AG10803 (cell line): ENCODE measurements at places on chromosomes 16 and 17.

DNA sequence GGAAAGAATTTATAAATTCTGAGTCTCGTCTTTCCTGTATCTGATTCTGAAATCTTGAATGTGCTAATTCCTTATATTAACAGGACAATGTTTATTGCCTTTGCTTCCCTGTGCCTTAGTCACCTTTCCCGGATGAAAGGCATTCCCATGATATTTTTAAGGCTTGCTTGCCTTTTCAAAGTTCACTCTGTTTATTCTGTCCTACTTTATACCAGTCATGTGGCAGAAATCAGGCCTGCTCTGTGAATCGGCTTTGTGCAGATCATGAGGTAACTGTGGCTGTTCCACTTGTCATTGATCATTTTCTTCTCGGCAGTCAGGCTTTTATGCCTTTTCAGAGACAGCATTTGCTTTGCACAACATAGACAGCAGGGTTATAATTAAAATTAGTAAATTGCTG, 28.8 kb upstream of the ABCC11 start:
- DNase-seq, result no peak

DNA sequence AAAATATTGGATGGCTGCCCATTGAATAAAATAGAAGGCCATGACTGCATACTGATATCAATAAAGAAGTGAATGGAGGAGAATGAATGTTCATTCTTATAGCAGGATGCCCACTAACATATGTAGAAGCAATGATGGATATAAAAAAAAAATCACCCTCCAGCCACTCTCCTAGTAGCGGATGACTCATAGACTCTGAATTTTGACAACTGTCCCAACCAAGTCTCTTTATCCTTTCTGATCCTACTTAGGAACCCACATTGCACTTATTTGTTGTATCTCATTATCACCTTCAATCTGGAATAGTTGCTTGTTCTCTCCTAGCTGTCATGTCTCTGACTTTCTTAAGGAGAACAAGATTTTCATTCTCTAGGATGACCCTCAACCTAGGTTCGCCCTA, 429.9 kb downstream of the HS3ST3B1 start:
- no peak for DNase-seq

DNA sequence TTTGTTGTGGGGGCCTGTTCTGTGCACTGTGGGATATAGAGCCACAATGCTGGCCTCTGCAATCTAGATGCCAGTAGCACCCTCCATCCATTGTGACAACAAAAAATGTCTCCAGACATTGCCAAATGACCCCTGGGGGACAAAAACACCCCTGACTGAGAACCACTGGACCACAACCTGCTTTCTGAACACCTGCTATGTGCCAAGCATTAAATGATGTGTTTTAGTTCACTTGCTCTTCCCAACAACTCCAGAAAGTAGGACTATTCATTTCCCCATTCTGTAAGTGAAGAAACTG, 367.0 kb upstream of the ERCC4 start:
- no peak for DNase-seq

GRCh38 chr17:28597606-28598383, 1.0 kb downstream of the SPAG5 start:
- no peak for DNase-seq

- peak; percentile 51 for DNase-seq
Observed at GRCh38 chr17:28812748-28813377, 29.7 kb downstream of the FAM222B start.

- DNase-seq, result no peak
Observed at GRCh38 chr17:45225051-45225700, 3.5 kb downstream of the FMNL1 start.

- no peak for DNase-seq
Observed at GRCh38 chr16:64138621-64139020, 983.2 kb downstream of the CDH11 start.

- DNase-seq, result no peak
Observed at GRCh38 chr17:73835605-73836004, 191.4 kb upstream of the SDK2 start.

GRCh38 chr16:50615891-50616290, 65.2 kb downstream of the SNX20 start:
- peak; percentile 68 for DNase-seq

- DNase-seq, result no peak
Observed at GRCh38 chr17:924711-925475, 54.7 kb downstream of the NXN start.

DNA sequence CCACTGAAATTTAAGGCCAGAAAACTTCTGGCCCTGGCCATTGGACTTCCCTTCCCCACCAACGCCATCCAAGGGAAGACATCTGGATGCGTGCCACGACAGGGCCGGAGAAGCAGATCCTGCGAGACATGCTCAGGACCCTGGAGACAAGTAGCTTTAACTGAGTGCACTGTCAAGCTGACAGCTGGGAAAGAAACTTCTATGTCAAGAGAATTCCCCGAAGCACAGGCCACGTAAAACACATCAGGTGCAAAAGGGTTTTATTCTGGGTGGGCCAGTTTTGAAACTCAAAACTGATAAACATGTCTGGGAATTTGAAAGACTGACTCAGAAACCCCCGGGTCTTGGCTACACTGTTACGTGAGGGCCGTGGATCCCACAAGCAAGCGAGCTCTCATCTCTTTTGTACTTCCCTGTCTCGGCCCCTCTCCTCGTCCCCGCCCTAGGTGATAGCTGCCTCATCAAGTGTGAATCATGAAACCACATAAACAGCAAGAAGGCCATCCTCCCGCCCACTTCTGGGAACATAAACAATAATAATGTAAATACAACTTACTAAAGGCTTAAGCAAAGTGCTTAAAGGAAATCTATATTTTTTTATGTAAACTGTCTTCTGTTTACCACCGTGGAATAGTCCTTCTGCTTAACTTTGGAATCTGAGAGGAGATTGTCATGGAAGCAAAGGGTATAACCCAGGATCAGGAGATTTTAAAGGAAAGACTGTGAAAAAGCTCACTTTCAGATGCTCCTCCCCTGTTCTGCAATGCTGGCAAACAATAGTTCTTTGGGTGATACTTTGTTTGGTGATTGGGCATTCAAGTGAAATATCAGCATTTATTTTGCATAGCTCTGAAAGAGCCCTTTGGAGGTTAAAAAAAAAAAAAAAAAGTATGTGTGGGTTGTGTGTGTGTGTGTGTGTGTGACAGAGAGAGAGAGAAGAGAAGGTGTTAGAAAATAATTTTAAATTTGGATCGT, 406.0 kb upstream of the MAF start:
- peak; percentile 11 for DNase-seq

DNA sequence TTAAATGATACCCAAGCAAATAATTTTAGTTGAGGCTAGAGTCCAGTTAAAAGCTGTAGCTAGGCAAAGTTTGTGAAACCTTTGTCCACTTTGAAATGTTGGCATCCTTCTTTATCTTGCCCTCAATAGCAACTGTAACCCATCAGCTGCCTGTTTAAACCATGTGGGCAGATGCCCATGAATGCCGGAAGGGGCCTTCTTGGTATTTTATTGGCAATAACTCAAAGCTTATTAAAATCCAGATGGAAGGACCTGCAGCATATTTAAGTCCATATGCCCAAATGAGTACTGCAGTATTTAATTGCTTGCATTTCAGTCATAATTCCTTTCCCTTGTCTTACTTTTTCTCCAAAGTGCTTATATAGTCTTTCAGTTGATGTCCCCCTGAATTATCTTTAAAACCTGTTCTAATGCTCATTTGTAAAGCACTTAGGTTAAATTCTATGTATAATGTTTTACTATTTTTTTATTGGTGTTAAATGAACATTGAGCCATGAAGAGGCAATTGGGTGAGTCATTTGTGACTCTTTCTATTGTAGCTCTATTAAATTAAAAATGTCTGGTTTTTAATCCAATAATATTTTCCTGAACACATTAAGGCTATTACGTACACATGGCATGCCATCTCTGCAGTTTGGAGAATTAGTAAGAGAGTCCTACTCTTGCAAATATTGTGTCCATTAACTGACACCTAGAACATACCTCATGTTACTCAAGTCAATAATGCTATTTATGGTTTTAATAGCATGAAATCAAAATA, 225.3 kb downstream of the KCNJ2 start:
- DNase-seq, result no peak

- no peak for DNase-seq
Observed at GRCh38 chr17:20097330-20097729, 88.2 kb downstream of the SPECC1 start.

- peak; percentile 31 for DNase-seq
Observed at GRCh38 chr16:10741844-10742243, 1.8 kb upstream of the NUBP1 start.

GRCh38 chr17:8632061-8632460, 1.5 kb upstream of the MYH10 start:
- DNase-seq, result no peak

DNA sequence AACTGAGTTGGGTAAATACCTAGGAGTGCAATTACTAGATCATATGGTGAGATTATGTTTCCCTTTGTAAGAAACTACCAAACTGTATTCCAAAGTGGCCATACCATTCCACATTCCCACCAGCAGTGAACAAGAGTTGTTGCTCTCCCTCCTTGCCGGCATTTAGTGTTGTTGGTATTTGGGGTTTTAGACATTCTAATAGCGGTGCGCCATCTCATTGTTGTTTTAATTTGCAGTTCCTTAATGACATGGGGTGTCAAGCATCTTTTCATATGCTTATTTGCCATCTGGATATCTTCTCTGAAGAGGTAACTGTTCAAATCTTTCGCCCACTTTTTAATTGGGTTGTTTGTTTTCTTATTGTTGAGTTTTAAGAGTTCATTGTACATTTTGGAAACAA, 164.2 kb upstream of the LHX1 start:
- DNase-seq, result no peak

DNA sequence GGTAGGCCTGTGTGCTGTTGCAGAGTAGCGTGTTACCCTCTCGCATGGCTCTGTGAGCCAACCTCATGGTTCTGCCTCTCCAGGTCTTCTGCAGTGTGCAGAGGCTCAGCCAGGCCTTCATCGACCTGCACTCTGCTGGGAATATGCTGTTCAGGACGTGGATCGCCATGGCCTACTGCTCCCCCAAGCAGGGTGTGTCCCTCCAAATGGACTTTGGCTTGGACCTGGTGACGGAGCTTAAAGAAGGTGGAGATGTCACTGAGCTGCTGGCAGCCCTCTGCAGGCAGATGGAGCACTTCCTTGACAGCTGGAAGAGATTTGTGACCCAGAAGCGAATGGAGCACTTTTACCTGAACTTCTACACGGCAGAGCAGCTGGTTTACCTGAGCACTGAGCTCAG, 75.8 kb upstream of the ENDOV start:
- no peak for DNase-seq

- no peak for DNase-seq
Observed at GRCh38 chr17:65657251-65657828, 95.9 kb upstream of the AXIN2 start.

DNA sequence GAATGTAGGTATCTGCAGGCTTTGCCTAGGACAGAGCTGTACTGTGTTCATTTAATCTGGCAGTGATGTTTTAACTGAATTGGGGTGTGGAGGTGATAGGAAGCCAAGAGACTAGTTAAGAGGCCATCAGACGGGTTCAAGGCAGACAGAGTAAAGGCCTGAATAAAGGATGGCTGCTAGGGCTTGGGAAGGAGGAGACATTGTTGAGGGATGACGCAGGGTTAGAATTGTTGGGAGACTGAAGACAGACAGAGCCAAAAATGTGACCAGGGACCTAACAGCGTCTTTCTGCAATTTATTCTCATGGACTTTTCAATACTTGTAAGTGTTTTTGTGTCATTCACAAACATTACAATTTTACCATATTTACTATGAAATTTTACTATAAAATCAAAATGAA, 48.6 kb upstream of the MYH10 start:
- DNase-seq, result no peak

DNA sequence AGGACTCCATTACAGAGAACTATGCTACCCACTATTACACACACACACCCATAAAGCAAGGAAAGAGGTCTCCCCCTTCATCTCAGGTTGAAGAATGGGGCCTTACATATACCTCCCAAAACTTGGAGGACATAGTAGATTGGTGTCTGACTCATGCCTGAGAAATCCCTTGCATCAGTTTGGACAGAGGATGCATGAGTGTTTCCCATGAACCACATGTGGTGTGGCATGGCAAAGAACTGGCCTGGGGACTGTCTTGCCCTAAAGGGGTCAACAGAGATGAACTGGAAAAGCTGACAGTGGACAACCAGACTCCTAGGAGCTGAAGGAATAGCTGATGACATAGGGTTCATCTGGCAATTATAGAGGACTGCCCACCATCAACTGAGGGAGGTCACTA, 54.0 kb downstream of the DYNLRB2 start:
- peak; percentile 42 for DNase-seq

- peak; percentile 90 for DNase-seq
Observed at GRCh38 chr16:89917773-89918452, 749 bp upstream of the MC1R start.

DNA sequence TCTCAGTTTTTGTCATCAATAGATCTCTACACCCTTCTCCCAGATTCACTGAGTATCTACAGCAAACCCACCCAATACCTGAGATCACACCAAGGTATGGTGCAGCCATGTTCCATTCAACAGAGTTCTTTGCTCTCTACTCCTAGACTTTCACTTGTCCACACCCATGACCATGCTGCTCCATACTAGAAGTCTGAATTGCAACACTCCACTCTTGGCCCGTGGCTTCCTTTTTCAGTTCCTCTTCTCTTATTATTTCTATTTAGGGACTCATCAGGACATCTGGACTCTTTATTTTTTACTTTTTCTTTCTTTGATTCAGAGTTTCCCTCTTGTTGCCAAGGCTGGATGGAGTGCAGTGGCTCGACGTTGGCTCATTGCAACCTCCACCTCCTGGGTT, 37.1 kb downstream of the YWHAE start:
- peak; percentile 58 for DNase-seq

- DNase-seq, result no peak
Observed at GRCh38 chr16:78763821-78764440, 664.5 kb downstream of the WWOX start.

GRCh38 chr17:66938656-66939055, 25.9 kb upstream of the CACNG4 start:
- no peak for DNase-seq

DNA sequence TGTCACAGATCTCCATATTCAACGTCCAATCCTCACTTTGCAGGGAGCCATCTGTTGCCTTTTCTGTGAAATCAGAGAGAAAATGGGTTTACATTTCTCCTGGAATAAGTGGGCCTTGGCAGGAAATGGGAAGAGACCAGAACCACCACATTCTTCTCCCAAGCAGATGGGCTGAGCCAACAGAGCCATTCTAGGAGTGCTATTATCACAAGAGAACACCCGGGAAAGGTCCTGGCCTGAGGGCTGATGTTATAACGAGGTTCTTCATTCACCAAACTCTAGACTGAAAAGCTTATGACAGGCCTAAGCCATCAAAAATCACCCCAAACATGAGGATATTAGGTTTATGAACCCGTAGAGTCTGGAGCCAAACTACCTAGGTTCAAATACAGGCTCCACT, 64.7 kb downstream of the TOM1L2 start:
- no peak for DNase-seq
